Umbilical cord (tissue), 2 donors: ENCODE measurements at places on chromosomes 1 and 21.
A peak's percentile ranks its signal among the peaks of the same experiment; 100 is the strongest.

DNA sequence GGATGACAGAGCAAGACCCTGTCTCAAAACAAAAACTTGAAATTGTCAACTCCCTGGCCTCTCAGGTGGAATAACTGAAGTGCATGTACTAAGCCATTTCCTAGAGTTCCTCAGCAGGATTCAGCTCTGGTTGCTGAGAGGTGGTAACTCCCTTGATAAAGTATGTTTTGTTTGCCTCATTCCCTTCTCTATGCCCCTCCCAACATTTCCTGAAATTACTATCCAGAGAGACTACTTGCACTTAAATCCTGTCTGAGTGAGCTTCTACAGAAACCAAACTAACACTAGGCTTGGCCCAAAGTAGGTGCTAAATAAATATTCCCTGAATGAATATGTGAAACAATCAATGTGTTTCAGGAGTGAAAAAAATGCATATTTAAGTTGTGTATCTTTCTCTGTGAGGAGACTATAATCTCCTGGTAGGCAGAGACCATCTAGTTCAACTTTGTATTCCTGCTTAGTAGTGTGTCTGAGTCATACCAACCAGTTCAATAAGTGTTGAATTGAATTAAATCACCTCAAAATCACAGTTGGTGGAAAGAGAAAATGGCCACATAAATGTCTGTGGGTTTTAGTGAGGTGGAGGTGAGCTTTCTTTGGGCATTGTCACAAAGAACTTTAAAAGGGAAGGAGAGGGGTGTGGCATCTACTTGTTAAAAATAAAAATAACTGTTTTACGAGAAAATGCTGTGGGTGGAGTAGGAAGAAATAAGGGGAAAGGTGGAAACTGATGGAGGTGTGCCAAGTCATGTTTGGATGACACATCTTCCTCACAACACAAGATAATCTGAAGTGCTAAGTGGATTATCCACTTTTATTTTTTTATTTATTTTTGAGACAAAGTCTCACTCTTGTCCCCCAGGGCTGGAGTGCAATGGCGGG lies 12.6 kb downstream of the RIMKLA start:
- no peak for DNase-seq

- DNase-seq: no peak
These were observed 7.8 kb downstream of the SNAP47 start for GRCh38 chr1:227742738-227743715.

- DNase-seq: no peak
These were observed 5.0 kb downstream of the PPP1R15B start for GRCh38 chr1:204406621-204407020.

DNA sequence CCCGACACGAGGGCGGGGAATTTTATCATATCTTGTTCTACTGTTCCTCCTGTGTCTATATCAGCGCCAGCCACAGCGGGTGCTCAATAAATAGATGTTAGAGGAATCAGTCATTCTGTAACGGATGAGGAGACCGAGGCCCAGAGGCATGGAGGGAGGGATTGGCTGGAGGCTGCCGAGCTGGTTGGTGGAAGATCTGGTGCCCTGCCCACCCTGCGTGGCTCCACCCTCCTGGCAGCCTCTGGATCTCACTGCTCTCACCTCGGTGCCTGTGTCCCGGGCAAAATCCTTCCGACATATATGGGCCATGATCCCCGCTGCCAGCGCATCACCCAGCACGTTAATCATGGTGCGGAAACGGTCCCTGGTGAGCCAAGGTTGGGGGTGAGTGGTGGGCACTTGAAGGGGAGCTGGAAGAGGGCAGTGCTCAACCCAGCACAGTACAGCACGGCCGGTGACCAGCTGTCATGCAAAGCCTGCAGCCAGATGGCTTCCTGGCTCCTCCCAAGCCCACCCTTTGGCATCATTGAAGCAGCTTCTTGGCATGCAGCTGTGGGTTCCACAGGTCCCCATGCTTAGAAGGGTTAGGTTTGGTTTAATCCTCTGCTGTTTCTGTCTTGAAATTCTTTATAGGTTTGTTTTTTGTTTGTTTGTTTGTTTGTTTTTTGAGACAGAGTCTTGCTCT lies 26.7 kb downstream of the PODN start:
- no peak for DNase-seq

DNA sequence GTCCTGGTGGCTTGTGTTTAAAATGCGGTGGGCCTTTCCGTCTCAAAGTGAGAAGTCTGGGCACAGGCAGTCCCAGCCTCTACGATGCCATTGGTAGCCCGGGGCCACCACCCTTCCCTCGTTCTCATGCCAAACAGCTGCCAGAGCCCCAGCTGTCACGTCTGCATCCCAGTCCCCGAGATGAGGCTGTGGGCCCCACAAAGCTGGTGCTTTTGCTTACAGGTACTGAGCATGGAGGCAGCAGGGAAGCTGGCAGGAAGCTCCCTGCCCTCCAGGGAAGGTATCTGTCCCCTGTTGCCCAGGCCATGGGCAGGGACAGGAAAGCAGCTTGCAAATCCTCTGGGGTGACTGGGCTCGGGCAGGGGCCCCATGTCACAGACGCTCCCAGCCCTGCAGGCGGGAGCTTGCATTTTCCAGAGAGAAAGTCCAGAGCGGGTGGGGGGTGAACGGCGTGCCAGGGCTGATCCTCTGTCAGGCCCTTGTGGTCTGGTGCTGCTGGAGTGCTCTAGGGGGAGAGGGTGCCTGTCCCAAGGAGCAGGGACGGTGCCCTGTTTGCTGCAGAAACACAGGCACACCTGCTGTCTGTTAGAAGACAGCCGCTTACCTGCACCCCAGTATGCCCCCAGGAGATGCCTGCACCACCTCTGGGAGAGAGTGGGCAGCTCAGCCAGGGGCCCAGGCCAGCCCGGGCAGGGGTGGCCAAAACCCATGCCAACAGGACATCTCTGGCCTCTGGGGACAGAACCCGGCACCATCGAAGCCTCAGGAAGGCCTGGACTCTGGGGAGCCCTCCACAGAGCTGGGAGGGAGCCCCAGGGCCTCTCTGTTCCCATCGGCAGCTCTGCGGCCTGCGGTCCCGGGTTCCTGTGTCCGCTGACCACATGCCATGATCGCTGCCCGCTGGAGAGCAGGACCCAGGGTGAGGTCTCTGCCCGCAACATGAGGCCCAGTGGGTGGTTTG lies 45.9 kb downstream of the SLX9 start:
- no peak for DNase-seq

- no peak for DNase-seq
These were observed 198.4 kb downstream of the SLC45A1 start for GRCh38 chr1:8516278-8516777.

GRCh38 chr1:210989905-210990304 lies 144.0 kb downstream of the KCNH1 start:
- DNase-seq: no peak

DNA sequence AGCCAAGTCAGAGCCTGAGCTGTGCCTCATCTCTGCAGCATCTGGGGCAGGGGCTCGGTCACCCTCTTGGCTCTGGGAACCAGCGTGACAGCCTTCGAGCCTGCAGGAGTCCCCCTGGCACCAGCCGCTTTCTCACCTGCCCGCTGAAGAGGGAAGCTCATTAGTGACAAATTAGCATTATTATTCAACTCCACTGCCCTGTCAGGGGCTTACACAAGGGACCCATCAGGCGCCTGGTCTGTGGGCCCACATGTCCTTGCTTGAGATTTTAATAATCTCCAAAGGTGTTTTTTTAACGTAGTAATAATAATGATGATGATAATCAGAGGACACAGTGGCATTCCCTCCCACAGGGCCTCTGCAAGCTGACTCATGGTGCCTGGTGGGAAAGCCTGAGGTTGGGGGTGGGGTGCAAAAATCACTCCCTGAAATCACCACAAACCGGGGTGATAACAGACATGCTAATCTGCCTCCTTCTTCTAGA lies 98.1 kb upstream of the IGSF21 start:
- no peak for DNase-seq

GRCh38 chr1:178581351-178582303 lies 68.7 kb downstream of the TEX35 start:
- no peak for DNase-seq

GRCh38 chr1:53328009-53328461 lies at the start of gene LRP8:
Gene LRP8 (minus strand): TSS chr1:53328070. CDS start chr1:53327912, 158 bp downstream.
- peak; percentile 78 for DNase-seq
